Fibroblast of skin of abdomen (primary cell): ENCODE measurements at places on chromosomes 4 and X.
A peak's percentile ranks its signal among the peaks of the same experiment; 100 is the strongest.

- peak; percentile 36 for DNase-seq
Observed at GRCh38 chr4:112633477-112634235, 3.1 kb downstream of the ZGRF1 start.

GRCh38 chrX:95949588-95949987 lies 735.1 kb upstream of the DIAPH2 start:
- DNase-seq, result no peak

- DNase-seq, result no peak
Observed at GRCh38 chrX:71514367-71515037, 18.4 kb upstream of the OGT start.

DNA sequence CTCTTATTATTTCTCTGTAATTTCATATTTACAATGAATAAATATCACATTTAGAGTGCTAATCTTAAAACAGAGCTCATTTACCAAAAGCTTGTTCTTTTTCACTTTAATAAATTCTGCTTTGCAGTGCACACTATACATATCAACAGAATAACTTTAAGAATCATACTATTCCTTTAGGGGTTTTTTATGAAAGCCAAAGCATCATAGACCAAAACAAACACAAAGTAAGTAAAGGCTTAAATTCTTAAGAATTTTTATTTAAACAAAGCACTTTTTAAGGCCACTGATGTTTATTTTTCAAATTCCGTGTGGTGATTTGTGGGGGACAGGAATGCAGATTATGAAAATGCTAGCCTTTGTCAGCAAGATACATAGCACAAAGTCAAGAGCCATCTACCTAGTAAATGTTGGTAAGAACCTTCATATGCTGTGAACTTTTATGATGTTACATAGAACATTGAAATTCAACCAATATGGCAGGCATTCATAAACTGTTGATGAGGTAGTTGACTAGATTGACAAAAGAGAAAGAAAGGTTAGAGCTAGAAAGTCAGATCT lies 17.8 kb downstream of the TIGD2 start:
- peak; percentile 44 for DNase-seq

DNA sequence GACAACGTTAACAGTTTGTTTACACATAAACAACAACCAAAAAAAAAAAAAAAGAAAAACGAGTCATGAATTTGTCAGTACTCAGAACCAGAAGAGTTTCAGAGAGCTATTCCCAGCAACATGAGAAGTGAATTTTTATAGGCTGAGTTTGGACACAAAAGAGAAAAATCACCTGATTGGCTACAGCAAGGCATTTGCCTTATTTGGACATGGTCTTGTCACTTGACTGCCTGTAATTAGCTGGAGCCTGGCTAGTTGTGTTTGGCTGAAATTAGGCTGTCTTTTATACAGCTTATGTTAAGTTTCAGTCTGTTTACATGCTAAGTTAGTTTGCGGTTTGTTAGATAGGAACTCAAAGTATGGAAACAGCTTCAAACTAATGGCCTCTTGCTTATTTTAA lies 880 bp upstream of the TEX13A start:
- DNase-seq, result no peak

DNA sequence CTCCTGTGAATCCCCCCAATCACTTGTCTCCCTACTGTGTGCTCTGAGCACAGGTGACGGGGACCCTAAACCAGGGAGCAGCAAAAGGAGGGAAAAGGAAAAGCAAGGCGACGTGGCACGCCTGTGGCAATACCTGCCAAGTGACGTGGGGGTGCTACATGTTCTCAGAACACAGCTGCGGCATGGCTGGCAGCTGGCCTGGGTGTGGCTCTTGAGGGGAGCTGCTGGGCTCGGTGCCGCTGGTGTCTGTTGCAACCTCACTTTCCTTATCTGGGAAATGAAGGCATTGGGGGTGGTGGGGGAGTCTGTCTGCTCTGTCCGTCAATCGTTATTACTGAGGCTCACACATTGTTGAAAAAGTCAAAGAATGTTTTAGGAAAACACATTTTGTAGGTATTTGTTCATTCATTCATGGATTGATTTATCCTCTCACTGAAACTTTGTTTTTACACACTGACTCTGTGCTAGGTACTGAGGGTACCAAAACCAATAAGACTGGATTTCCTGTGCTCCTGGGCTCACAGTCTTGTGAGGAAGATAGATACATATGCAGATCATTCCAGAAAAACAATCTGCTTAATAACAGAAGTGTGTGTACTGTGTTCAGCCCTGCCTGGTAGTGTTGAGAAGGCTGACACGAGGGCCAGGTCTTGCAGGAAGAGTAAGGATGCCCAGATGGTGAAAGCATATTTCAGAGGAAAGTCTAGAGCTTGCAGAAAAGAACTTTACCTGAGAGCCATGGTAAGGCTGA lies 217.6 kb downstream of the PTTG2 start:
- DNase-seq, result no peak

GRCh38 chr4:144710526-144710912 lies 64.6 kb downstream of the HHIP start:
- DNase-seq, result no peak

GRCh38 chrX:42704454-42704853 lies 73.5 kb downstream of the PPP1R2C start:
- peak; percentile 49 for DNase-seq

- no peak for DNase-seq
Observed at GRCh38 chrX:97405031-97405660, 521.4 kb downstream of the RPA4 start.

GRCh38 chrX:14051416-14051815 lies 21.7 kb upstream of the GEMIN8 start:
- no peak for DNase-seq

DNA sequence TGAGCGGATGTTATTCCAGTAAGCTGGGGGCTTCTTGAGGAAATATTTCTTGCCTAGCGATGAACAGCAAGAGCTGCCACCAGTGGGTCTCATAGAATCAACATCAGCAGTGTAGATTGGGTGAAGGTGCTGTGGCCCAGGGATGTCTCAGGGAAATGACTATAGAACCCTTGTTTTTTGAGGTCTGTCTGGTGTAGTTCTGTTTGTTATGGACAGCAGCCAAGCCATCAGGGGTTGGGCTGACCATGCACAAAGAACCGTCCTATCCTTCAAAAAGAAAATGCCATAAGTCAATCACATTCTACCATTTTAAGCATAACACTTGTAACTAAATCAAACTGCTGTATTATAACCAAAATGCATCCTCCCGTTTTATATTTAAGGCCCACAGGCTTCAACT lies 17.3 kb upstream of the C1GALT1C1 start:
- no peak for DNase-seq

- DNase-seq, result peak; percentile 62
Observed at GRCh38 chrX:41779030-41779564, 55.1 kb downstream of the GPR82 start.

DNA sequence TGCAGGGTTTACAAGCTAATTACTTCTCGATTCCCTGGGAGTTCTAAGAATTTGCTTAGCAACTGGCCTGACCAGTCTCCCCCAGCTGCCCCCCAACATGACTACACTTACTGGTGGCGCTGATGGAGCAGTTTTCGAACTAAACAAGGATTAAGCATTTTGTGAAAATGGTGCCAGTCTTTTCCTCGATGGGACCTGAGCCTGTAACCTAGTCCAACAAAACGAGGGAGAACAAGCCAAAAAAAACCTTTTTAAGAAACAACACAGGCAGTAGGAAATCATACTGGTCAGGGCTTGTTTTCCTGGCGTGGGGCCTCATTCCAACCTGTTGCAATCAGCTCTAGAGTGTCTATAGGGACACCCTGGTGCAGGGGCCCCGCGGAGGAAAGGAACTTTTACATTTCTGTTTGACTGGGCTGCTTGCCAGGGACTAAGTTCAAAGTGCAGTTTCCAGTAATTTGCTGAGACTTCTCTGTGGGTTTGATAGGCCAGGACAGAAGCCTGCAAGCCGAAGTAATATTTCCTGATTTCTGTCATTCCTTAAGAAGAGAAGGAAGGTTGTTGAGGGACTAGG lies 158.7 kb downstream of the SPRY1 start:
- peak; percentile 95 for DNase-seq

DNA sequence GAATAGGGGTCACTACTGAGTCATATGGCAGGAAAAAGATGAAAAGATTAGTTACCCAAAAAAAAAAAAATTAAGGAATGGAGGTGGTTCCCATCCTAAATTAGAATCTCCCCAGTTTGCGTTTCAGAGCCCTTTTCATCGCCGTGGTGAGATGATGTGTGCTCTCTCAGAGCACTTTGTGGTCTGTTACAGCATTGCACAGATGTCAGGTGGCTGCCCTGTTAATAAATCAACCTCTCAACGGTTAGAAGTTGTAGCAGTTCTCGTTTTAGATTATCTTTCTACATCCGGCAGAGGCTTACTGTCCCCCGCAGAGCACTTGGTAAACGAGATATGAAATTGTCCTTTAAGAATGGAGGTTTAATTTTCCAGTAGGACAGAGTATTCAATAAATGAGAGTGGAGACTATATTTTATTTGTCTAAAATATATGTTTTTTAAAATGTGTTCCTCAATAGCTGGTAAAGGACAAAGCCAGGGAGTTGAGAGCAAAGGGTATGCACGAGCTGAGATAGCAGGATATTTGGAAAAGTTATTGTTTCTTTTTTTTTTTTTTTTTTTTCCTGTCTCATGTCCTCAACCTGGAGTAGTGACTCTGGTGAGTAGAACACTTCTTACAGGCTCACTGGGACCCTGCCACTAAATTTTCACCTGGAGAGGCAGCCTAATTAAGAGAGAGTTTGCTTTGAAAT lies 26.9 kb downstream of the AFF1 start:
- peak; percentile 93 for DNase-seq

GRCh38 chr4:186957952-186958555 lies 234.4 kb upstream of the FAT1 start:
- DNase-seq, result peak; percentile 43

GRCh38 chrX:18146954-18147353 lies 73.7 kb downstream of the BEND2 start:
- DNase-seq, result peak; percentile 3

- peak; percentile 10 for DNase-seq
Observed at GRCh38 chrX:14013054-14013453, 16.6 kb downstream of the GEMIN8 start.

DNA sequence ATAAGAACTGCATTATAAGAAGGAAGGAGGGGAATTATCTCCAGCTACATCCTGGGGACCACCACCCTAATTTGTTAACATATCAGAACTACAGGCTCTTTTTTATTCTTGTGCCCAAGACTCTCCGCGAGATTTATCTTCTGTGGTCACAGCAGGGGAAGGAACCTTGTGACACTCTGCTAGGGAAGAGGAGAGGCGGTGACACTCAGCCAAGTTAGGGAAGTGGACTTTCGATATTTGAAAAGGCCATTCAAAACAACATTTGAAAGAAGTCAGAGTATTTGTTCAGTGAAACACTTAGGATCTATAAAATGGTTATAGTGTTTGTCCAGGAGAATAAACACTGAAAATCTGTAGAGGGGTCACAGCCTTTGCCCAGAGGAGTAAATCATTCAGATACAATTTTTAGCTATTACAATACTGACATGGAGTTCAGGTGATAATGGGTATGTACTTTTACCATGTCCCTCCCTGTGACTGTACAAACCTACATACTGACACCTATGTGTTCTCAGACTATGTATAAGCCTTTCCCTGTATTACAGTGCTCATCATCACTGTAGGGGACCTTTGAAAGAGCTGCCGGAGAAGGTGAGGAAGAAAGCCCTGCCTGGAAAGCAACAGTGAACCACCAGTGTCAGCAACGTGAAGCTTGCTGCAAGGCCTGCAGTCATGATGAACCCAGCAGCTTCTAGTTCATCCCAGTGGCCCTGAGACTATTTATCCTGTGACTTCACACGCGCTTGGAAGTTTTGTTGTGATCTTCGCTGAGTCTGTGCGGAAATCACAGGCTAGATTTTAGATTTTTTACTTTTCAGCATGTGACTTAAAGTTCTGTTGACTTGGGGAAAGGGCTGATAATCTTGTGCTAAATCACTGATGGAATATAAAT lies 8.5 kb upstream of the PTTG2 start:
- DNase-seq, result no peak
